ENCODE measurements at places on chromosomes 1 and 21.

DNA sequence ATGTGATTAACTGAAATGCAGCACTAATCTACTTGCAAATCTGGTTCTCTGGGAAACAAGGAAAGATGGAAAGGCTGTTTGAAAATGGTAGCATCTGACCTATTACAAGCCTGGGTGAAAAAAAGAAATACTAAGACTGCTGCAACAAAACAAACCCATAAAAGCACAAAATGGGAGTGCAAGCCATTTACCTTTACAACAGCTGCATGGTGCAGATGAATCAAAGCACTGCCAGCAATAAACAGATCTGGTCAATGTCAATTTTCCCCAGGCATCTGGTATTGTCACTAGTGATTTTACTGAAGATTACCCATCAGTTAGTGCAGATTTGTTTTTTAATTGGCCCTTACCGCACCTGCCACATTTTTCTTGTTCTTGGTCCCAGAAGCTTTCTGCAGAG lies 1341.7 kb downstream of the PLA2G4A start:
- DNase-seq: peak; percentile 61

- no peak for DNase-seq
Observed at GRCh38 chr21:30340714-30341573, 3.5 kb upstream of the KRTAP27-1 start.

- DNase-seq: no peak
Observed at GRCh38 chr1:16122350-16122881, 33.5 kb downstream of the EPHA2 start.

DNA sequence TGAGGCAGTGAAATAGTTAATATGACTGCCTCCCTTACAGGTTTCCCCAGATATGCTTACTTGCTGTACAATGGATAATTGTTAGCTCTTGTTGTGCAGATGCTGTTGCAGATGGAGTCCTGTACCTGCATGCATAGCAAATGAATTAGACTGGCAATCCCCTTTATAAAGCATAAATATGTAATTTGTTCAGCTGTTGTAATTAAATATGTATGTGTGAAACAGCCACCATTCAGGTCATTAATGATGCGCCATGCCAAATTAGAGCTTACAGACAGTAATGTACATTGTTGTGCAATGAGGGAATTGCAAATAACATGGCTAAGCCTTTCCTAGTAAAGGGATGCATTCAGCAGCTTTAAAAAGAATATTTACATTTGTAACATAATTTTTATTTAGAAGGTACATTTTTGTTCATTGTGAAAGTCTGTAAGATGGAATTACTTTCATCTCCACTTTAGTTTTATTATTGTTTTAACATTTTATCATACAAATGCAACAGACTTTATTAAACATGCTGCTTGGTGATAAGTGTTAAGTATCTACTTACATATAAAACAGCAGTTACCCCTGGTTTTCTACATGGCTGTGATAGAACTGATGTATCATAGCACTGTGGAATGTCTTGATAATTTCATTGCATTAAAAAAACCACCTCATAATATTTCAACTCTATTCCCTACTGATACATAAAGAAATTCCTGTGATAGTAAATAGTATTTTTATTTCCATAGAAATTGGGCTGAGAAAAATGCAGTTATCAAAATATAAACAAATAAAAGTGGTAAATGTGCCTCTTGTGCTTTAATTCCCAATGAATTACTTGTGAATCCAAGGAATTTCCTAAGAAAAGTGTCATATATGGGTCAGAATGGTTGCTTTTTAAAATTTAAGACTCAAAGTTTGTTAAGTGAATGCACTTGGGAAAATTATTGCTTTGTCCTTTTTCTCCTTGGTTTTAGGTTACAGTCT lies 99.0 kb downstream of the NFIA start:
- no peak for DNase-seq

- no peak for DNase-seq
Observed at GRCh38 chr1:103144681-103145080, 36.4 kb upstream of the COL11A1 start.

- no peak for DNase-seq
Observed at GRCh38 chr1:23166854-23167253, 1.8 kb downstream of the LUZP1 start.

- no peak for DNase-seq
Observed at GRCh38 chr1:228284148-228284495, 76.3 kb downstream of the OBSCN start.

- no peak for DNase-seq
Observed at GRCh38 chr1:14674030-14674429, 75.5 kb downstream of the KAZN start.

DNA sequence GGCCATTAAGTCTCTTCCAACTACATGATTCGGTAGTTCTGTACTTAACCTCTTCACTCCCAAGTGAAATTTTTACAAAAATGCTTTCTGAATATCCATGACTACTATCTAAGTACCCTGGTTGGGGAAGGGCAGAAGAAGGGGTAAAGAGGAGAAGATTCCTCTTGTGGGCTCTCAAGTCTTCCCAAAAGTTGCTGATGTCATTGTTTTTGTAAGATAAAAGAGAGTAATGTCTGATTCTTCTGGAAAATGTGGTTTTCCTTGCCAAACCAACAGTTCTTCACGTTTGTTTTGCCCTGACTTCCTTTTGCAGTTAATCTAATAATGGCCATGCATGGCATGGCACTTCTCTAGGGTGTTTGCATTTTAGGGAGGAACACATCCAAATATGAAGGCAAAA lies 34.7 kb upstream of the AK4 start:
- DNase-seq: no peak

DNA sequence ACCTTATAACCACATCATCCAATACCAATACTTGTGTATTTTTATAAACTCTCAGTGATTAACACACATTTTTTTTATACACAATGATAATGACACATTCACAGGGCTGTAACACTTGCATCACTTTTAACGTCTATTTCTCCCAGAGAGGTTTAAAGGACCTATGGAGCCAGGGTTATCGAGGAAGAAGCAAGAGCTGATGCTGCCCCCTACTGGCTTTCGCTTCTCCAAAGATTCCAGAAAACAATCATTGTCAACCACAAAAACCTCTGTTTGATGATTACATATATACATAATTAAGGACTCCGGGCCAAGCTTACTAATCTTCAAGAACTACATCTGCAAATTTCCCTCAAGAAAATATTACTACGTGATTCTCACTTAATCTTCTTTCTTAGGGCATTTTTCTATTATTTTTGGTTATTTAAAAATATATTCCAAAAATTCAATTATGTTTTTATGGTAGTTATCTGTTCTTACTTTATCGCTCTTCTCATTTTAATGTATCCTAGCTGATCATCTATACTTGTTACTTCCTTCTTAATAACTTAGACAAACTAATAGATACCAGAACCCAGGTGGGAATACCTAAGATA lies 214.5 kb downstream of the VAV3 start:
- DNase-seq: no peak

DNA sequence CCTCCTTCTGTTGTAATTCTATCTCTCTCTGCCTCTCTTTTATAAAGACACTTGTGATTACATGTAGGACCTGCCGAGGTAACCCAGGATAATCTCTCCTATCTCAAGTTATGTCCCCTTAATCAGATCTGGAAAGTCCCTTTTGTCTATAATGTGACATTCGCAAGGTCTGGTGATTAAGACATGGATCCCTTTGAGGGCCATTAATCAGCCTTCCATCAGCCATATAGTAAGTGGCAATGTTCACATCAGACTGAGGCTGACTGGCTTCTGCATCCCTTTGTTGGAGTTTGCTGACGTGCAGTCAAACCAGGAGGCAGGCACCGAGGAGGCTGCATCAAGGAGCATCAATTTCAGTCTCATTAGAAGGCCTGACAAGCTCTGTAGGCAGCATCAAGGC lies 209.6 kb downstream of the BACH1 start:
- no peak for DNase-seq

DNA sequence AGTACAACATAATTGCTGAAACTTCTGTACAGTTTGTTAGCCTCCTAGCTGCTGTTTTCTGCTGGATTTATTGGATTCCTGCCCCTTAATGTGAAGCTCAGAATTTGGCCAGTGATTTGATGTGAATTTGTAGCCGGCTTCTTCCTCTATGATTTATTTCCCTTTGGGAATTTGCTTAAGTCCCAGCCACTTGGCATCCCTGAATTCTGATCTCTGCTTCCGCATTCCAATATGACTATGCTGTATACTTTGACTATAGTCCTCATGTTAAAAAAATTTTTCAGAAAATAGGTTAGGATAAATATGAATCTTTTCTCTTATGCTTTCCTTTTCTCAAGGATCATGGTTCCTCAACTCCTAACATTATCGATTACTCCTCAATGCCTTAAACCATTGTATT lies 12.4 kb upstream of the LRIF1 start:
- DNase-seq: no peak

- no peak for DNase-seq
Observed at GRCh38 chr1:11170102-11170501, 19.1 kb upstream of the ANGPTL7 start.
